Stimulated activated memory B cell treated with anti-CD40 and anti-IgM and Interleukin-4, amounts not matched to agents 10 μg/mL and 1 μg/mL and 100 μg/mL, for 72 hours (primary cell): ENCODE measurements at places on chromosomes 13 and 19.
A peak's percentile ranks its signal among the peaks of the same experiment; 100 is the strongest.

GRCh38 chr13:80824229-80824628 lies 483.3 kb upstream of the SPRY2 start:
- no peak for ATAC-seq

DNA sequence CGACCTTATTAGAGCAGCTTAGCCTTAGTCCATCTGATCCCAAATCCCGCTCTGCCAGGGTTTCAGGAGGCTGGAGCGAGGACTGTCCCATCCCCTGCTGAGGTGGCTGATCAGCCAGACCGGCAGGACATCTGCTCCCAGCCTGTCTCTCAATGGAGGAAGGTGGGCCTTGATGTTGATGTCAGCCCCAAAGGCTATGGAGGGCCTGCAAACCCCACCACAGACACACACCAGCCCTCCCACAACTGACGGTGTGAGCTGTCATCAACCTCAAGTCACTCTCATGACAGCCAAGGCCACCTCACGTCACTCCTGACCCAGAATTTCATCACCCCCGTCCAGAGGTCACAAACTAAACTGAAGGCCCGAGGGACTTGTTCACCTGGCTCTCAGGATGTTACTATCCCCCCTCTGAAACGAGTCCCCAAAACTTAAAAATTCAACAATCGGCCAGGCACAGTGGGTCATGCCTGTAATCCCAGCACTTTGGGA lies 25.5 kb downstream of the RHPN2 start:
- ATAC-seq = no peak

- no peak for ATAC-seq
Measured at GRCh38 chr19:41746593-41747227, 8.6 kb upstream of the CEACAM6 start.

DNA sequence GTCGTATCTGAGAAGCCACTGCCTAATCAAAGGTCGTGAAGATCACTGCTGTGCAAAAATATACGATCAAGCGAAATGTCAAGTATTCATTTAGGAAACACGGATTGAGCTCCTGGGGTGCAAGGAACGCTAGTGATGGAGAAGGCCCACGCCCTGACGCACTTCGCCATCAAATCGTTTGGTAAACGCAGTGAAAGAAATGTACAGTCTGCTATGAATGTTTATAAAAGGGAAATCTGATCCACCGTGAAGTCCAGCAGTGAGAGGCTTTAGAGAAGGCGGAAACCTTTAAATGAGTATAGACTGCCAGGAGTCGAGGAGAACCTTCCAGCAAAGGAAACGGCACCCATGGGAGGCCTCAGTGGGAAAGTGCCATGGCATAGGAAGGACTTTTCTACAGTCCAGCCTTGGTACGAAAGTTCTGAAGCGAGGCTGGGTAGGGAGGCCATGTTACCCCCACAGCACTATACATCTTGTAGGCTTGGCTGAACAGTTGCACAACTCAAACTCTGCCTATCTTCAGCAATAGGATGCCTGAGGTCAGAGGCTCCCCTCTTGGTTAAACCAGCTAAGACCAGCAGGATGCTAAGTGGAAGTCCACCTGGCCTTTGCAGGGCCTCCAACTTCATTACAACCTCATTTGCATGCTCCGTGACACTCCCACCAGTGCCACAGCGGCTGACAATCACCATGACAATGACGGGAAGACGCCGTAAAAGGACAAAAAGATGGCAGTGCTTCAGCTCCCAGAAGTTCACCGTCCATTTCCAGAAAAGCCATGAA lies 20.4 kb downstream of the PCID2 start:
- no peak for ATAC-seq

- ATAC-seq = no peak
Measured at GRCh38 chr13:32254916-32255723, 60.0 kb downstream of the ZAR1L start.

DNA sequence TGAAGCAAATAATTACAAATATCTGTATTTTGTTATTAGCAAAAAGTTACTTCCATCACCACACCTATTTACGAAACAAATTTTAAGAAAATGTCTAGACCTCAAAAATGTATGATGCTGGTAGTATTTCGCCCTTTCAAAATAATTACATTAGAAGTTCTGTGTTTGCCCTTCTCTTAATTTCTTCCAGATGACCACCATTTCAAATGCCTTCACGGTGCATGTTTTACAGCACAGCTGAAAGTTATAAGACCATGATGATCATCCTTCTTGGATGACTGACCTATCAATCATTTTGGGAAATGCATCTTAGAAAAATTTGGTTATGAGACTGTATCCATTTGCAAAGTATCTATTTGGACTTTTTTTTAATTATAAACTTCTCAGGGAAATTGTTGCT lies 390.8 kb downstream of the SLITRK6 start:
- ATAC-seq = no peak

DNA sequence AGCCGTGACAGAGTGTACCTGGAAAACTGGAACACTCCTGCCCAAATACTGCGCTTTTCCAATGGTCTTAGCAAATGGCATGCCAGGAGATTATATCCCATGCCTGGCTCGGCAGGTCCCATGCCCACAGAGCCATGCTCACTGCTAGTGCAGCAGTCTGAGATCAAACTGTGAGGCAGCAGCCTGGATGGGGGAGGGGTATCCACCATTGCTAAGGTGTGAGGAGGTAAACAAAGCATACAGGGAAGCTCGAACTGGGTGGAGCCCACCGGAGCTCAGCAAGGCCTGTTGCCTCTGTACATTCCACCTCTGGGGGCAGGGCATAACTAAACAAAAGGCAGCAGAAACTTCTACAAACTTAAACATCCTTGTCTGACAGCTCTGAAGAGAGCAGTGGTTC lies 10.5 kb downstream of the CYP2A13 start:
- ATAC-seq = no peak

GRCh38 chr13:80339563-80339911 lies 1.4 kb downstream of the SPRY2 start:
- ATAC-seq = no peak

DNA sequence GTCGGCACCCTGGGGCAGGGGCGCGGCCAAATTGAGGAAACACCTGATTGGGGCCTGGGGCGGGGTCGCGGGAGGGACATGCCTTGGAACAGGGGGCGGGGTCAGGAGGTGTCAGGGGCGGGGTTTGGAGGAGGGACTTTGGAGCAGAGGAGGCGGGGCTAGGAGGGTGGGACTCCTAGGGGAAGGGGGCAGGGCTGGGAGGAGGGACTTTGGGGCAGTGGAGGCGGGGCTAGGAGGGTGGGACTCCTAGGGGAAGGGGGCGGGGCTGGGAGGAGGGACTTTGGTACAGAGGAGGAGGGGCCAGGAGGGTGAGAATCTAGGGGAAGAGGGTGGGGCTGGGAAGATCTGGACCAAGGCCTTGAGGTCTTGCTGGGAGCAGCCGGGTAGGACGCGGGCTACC lies 21.9 kb downstream of the GRIN2D start:
- ATAC-seq = peak; percentile 60

DNA sequence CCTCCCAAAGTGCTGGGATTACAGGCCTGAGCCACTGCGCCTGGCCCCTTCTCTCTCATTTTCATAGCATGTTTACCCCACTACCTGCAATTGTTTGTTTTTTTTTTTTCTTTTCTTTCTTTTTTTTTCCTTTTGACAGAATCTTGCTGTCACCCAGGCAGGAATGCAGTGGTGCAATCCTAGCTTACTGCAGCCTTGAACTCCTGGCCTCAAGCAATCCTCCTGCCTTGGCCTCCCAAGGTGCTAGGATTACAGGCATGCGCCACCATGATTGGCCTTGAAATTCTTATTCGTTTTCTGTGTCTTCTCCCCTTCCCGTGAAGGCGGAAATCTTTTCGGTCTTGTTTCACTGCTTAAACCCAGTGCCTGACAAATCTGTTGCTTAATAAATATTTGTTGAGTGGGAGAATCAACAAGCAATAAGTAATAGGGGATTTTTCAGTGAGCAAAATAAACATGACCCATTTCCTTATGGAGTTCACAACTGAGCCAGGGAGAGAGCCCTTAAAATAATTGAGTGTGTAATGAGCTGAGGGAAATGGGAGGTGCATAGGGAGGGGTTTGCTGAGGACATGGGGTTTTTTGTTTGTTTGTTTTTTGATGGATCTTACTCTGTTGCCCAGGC lies 1.8 kb upstream of the INSR start:
- ATAC-seq = no peak

GRCh38 chr19:45763691-45764294 lies 5.3 kb downstream of the SIX5 start:
- no peak for ATAC-seq

- no peak for ATAC-seq
Measured at GRCh38 chr13:85693889-85694511, 105.2 kb downstream of the SLITRK6 start.

- peak; percentile 64 for ATAC-seq
Measured at GRCh38 chr19:40974633-40975037, 16.4 kb upstream of the CYP2B6 start.

- ATAC-seq = no peak
Measured at GRCh38 chr19:5621945-5622464, 571 bp downstream of the SAFB2 start.

DNA sequence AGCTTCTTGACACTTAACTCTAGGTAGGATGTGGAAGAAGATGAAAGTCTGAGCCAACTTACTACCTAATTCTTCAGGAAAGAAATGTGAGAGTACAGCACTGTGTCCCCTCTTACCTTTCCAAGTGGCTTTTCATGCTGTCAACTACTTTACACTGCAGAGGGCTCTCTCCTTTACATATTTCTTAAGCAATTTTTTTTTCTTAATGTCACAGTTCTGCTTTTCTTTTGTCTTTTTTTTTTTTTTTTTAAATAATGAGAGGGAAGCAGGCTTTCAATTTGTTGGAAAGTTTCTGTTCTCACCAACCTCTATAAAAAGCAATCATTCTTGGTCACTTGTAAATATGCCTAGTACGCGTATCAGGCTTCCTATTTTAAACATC lies 212.7 kb upstream of the MIR17HG start:
- no peak for ATAC-seq

DNA sequence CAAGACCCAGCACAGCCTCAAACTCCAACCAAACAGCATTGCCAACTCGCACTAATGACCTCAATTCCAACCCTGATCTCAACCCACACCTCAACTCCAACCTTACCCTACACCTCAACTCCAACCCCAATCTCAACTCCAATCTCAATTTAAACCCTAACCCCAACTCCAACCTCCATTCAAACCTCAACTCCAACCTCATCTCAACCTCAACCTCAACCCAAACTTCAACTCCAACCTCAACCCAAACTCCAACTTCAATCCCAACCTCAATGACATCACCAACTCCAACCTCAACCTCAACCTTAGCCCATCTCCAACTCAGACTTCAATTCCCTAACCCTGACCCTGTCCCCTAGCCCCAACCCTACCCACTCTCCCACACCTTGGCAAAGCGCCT lies 58.4 kb downstream of the UNC13A start:
- no peak for ATAC-seq

- no peak for ATAC-seq
Measured at GRCh38 chr19:57803594-57804325, 11.0 kb downstream of the ZNF552 start.

GRCh38 chr13:26760832-26761582 lies 421 bp upstream of the GPR12 start:
- ATAC-seq = peak; percentile 47

DNA sequence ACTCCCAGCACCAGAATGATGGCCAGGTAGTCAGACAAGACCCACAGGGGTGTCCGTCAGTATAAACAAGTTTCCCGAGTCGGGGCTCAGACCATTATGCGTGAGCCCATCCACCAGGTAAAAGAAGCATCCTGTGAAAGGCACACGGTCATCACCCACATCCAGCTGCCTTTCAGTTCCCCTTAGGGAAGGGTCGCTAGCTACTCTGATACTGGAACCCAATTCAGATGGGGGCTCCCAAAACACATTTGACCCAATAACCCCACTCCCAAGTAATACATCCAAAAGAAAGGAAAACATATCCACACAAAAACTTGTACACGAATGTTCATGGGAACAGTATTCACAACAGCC lies 66.8 kb downstream of the STK24 start:
- no peak for ATAC-seq

DNA sequence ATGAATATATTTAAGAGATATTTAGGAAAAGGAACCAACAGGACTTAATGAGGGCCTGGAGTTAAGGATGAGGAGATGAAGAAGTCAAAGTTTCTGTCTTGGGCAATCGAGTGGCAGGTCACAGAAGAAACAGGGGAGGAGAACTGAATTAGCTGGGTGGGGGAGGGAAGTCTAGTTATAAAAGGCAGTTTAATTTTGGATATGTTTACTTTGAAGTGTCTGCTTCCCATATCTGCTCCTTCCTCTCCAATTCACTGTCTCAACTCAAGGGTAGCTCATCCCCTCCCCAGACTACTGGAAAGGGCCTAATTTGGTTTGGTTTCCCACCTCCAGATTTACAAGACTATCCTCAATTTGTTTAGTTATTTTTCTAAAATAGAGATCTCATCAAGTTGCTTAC lies 195.9 kb downstream of the VWA8 start:
- no peak for ATAC-seq

DNA sequence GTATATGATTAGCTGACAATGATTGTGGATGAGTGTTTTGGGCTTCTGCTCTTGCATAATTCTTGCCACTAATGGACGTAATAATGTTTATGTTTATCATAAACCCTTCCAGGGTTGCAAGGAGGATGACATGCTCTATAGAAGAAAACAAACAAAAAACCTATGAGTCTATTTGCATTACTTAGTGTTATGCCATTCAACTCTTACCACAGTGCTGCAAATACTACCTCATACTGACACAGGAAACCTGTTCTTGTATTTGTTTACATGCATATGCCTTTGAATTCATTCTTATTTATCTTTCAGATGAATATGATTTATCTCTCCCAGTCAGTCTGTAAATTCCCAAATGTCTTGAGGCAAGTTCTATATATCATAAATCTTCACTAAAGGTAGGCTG lies 39.6 kb upstream of the FREM2 start:
- ATAC-seq = no peak

DNA sequence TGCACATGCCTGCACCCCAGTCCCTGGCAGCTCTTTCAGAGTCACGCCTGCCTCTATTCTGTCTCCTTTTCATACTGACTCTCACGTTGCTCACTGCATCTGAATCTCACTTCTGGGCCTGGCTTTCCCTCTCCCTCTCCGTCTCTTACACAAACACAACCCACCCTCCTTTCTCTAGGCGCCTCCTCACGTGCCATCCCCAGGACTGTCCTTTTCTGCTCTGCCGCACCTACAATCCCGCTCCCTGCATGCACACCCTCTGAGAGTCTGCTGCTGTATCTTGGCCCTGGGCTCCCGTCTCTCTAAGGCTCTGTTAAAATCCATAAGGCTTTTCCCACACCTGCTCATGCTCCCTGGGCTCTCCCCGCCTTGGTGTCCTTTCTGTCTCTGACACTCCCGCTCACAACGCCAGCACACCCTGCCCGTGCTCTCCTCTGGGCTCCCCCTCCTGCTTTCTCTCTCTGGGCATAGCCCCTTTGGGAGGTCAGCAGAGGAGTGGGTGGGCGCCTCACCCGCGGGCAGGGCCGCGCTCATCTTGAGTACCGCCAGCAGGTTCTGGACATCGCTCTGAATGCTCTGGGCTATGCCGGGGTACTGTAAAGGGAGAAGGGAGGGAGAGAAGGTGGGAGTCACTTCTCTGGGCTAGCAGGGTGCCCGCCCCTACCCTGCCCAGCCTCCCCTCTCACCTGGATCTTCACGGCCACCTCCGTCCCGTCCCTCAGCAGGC lies 12.7 kb upstream of the NUMBL start:
- no peak for ATAC-seq
